ENCODE measurements at places on chromosomes 11 and 22.
A peak's percentile ranks its signal among the peaks of the same experiment; 100 is the strongest.

GRCh38 chr11:11500744-11501487, 120.9 kb downstream of the GALNT18 start:
- no peak for DNase-seq

DNA sequence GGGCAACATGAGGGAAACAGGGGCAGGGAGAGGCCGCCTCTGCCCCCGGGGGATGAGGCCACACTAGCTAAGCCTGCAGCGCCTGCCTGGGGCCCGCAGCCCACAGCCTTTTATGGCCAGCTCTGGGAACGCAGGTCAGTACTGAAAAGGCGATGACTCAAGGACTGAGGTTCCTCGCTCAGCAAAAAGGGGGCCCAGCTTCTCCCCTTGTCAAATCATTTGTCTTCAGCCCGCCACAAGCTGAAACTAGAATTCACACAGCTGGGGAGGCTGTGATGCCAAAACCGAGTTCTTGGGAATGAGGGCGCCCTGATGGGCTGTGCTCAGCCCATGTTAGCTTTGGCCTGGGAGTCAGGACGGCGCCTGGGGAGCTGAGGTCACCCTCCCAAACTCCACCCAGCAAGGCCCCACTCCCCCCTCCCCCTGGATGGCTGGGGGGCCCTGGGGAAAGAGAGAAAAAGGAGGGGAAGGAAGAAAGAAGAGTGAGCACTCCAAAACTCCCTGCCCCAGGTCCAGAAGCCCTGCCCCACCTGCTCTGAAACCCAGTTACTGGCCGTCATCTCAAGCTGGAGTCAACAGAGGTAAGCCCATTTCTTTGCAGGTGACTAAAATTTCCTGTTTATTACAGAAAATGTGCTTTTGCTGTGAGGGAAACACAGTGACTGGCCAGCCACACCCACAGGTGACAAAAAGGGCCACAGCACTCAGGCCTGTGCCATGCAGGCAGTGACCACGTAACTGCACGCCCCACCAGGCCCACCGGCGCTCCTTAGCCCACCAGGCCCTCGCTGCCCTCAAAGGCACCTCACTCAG, 13.7 kb downstream of the EHD1 start:
- DNase-seq, result no peak

DNA sequence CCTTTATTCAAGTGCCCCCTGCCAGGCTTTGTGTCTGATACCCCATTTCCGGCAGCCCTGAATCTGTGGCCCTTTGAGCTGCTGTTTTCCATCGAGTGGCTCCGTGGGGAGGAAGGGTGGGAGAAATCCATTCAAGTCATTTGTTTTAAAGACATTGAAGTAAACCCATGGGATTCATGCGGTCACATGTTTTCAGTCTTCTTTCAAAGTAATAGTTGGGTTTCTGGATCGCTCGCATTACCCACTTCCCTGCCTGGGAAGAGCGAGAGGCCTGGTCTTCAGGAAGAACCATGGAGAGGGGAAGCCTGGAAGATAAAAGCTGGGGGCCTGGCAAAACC, 14.4 kb downstream of the DAGLA start:
- no peak for DNase-seq

- DNase-seq, result no peak
These were observed 267.6 kb upstream of the DDI1 start for GRCh38 chr11:103768816-103769215.

DNA sequence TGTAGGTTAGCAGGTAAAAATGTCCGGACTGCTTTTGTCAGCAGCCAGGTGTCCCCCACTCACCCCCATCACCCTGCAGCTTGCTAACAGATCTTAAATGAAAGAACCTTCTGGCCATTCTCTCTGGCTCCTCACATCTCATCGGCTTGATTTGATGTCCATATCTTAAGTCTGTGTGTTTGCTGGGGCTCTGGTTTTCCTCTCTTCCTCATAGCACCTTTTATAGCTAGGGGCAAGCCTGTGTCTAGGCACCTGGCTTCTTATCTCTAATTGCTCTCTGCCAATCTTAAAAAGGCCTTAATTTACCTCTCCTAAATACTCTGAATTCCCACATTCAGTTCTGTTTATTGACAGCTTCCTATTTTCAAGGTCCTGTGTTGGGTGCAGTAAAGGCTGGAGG, 72.0 kb downstream of the ARHGAP42 start:
- no peak for DNase-seq

- DNase-seq, result no peak
These were observed 35.4 kb upstream of the AMOTL1 start for GRCh38 chr11:94732617-94733281.

DNA sequence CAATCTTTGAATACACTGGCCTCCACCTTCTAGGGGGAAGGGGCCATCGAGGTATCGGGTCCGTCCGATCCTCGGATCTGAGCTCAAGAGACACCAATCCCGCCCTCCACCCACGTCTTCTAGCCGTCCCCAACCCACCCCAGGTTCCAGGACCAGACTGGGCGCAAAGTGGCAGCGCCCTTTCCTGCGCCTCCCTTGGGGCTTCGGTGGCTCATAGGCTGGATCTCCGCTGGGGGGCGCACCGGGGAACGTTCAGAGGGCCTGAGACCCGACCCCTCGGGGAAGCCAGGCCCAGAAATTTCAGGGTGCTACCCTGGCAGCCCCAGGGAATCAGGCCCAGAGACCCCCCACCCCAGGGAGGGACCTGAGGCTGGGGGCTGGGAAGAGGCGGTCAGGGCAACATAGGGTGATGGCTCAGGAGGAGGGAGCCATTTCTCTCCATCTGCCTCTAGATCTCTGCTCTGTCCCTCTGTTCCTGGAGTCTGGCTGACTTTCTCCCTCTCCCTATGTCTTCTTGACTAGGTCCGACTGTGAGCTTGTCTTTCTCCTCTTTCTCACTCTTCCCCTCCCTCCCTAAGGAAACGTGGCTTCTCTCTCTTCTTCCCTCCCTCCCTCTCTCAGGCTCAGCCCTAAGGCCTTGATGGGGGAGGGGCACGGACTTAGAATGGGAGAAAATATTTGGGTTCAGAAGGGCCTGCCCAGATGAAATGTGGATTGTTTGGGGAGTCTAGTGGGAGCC, 1.1 kb downstream of the CREB3L1 start:
- DNase-seq, result peak; percentile 9

GRCh38 chr11:128210148-128210940, 377.0 kb downstream of the ETS1 start:
- no peak for DNase-seq

- no peak for DNase-seq
These were observed 11.3 kb downstream of the PHRF1 start for GRCh38 chr11:587546-587945.

GRCh38 chr22:27966168-27967064, 47.4 kb upstream of the PITPNB start:
- DNase-seq, result no peak

DNA sequence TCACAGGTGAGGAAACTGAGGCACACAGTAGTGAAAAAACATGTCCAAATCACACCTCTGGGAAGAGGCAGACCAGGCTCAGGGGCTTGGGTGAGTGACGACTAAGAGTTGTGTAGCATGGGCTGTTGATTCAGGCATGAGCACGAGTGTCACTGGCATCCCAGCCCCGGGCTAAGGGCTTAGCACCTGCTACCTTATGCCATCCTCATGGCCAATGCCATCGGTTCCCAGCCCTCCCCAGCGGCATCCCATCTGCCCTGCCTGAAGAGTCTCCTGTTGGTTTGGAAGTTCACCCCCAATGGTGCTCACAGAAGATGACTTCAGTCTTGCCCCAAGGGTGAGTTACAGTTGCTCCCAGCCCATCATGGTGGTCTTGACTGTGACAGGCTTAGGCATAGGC, 22.4 kb downstream of the MB start:
- no peak for DNase-seq

- DNase-seq, result no peak
These were observed 14.9 kb upstream of the CADM1 start for GRCh38 chr11:115518983-115519628.

Data from activated CD8-positive, alpha-beta memory T cell treated with anti-CD3 and anti-CD28 coated beads for 1 hour (primary cell).